ENCODE measurements at places on chromosomes 1 and 21. TPM values are rescaled to one million over a fixed set of nuclear protein-coding genes. Genes with fewer than 3 reads are reported as not detected.
A peak's percentile ranks its signal among the peaks of the same experiment; 100 is the strongest.

TRNP1 gene
- 5.5 TPM for polyA plus RNA-seq

DNA sequence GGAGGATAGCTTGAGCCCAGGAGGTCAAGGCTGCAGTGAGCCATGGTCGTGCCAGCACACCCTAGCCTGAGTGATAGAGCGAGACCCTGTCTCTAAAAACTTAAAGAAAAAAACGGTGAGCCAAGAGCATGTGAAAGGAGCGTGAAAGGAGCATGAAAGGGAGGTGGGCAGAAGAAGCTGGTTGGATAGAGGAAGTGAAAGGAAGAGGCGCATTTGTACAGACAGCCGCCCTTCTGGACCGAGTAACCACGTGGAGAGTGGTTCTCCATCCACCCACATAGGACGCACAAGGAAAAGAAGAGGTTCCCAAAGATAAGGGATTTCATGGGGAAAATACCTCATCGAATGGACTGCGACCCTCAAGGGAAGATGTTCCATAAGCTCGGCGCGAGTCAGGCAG is 60.4 kb upstream of the IFNAR2 start:
- DNase-seq = no peak

GRIK1 gene
- polyA plus RNA-seq = 1.5 TPM

GRCh38 chr1:80218112-80218511 is 1211.6 kb upstream of the ADGRL4 start:
- peak; percentile 29 for DNase-seq

DNA sequence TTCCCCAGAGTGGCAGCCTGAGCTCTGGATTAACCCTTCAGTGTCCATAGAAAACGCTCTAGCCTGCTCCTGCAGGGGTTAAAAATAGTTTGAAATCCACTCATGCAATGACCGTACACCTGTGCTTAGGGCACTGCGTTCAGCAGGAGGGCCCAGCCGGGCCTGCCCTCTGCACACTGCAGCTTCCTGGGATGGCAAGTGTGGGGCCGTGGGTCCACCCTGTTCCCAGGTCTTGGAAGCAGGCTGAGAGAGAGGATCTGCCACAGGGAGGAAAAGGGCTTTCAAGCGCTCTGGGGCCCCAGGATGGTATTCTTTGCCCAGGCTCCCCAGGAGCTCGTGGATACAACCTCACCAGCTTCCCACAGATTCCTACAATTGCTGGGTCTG is 1.5 kb upstream of the S100B start:
- no peak for DNase-seq

TP73 gene
- 1.1 TPM for polyA plus RNA-seq

DNA sequence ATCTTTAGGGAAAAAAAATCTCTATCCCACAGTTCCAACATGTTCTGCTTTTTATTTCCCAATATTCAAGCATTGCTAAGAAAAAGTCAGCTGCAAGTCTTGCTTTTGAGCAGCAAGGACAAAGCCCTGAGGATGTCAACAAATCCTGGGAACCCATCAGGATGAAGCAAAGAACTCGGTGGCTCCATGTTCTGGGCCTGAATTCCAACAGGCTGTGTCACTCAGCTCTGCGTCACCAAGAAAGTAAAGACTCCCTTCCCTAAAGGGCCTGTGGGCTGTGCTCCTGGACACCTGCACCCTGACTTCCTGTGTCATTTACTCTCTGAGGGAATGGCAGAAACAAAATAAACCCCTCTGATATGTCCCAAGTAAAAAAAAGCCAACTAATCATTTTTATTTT is 95.5 kb downstream of the TIAM1 start:
- DNase-seq = no peak

C1orf74 gene
- polyA plus RNA-seq = 3.4 TPM

OPTC gene
- not detected for polyA plus RNA-seq

DNA sequence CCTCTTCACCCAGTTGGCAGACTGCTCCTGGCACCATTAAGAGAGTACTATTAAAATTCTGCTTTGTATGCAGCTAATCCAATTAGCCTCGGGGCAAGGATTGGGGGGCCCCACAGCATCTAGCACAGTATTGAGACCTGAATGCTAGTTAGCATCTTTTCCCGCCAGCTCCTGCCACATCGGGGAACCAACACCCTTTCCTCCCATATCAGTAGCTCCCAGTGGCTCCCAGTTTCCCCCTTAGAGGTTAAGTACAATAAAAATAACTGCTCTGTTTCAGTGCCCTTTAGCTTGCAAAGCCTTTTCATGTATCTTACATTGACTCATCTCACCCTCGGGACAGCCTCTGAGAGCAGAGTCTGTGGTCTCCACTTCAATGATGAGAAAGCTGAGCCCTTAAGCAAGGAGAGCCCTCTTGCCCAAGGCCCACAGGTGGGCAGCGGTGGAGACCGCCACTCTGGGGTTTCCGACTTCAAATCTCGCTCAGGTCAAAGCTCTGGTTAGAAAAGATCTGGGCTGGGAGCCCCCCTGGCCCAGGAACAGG is 4.2 kb upstream of the PMVK start:
- no peak for DNase-seq

DISC1 gene
- polyA plus RNA-seq = 5.5 TPM

DNA sequence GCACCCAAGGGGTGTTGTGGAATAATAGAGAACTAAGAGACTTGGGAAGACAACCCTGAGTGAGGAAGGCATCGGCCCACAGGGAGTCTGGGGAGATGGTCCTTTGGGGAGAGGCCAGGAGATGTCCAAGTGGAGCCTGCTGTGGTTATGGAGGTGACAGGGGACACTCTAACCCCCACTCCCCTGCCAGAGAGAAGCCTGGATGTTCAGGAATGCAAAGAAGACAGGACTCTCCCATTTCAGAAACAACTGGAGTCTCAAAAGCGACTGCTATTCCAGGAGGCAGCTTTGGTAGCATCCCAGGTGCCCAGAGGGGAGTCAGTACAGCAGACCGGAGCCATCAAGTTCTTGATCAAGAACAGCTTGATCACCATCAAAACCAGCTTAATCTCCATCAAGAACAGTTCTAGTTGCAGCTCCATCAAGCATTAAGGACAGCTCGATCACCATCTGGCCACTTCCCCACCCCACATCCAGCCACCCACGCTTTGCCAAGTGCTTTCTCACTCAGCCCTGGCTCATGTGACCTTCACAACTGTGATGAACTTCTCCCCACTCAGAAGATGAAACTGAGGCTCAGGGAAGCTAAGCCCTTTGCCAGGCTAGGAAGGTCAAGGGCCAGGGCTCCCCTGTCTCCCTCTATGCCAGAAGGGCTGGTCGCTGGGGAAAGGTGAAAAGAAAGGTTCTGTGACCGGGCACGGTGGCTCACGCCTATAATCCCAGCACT is 743 bp downstream of the CD52 start:
- no peak for DNase-seq

DNA sequence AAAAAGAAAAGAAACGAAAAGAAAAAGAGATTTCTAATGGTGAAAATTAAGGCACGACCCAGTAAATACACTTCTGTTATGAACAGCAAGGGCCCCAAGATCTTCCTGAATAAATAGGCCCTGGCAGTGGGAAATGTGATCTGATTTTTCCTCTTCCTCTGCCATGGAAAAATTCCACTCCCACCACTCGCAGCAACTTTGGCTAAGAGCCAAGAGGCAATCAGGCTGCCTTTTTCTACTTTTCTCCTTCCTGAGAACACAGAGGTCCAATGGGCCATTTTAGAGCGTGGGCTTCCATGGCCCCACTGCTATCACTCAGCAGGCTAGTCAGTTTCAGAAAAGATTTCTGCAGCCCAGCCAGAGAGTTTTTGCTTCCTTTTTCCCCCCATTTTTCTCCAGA is 33.7 kb upstream of the AK4 start:
- peak; percentile 57 for DNase-seq

- no peak for DNase-seq
Measured at GRCh38 chr1:57632401-57632800, 208.5 kb upstream of the DAB1 start.

CLIC4 gene
- polyA plus RNA-seq = 169 TPM

GRCh38 chr1:52305417-52306226 is 60.4 kb downstream of the CC2D1B start:
- DNase-seq = no peak

DNA sequence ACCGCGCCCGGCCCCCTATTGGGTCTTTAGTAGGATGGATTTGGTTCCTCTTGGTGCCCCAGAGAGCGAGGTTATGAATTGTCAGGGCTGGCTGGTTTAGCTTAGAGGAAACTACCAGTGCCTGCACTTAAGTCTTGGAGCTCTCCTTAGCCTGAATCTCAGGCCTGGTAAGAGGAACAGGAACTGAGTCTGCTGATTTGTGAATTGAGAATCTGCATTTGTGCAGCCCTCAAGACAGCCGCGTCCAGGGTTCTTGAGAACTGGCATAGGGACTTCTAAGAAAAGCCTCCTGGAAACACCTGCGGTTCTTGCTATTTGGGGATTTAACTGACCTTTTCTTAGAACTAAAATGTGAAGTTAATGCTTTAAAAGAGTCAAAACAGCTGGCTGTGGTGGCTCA is 1.7 kb downstream of the NECAP2 start:
- no peak for DNase-seq

S100A9 gene
- polyA plus RNA-seq = 20.4 TPM

CR1L gene
- 2.2 TPM for polyA plus RNA-seq

LINGO4 gene
- polyA plus RNA-seq = not detected

GRCh38 chr1:179550746-179551682 is 24.7 kb downstream of the NPHS2 start:
- no peak for DNase-seq

- no peak for DNase-seq
Measured at GRCh38 chr1:11714831-11715575, 20.9 kb upstream of the AGTRAP start.

GRCh38 chr1:229059671-229060539 is 211.0 kb upstream of the RAB4A start:
- DNase-seq = peak; percentile 28

GRCh38 chr1:100861379-100861778 is 33.3 kb downstream of the EXTL2 start:
- DNase-seq = no peak

DNA sequence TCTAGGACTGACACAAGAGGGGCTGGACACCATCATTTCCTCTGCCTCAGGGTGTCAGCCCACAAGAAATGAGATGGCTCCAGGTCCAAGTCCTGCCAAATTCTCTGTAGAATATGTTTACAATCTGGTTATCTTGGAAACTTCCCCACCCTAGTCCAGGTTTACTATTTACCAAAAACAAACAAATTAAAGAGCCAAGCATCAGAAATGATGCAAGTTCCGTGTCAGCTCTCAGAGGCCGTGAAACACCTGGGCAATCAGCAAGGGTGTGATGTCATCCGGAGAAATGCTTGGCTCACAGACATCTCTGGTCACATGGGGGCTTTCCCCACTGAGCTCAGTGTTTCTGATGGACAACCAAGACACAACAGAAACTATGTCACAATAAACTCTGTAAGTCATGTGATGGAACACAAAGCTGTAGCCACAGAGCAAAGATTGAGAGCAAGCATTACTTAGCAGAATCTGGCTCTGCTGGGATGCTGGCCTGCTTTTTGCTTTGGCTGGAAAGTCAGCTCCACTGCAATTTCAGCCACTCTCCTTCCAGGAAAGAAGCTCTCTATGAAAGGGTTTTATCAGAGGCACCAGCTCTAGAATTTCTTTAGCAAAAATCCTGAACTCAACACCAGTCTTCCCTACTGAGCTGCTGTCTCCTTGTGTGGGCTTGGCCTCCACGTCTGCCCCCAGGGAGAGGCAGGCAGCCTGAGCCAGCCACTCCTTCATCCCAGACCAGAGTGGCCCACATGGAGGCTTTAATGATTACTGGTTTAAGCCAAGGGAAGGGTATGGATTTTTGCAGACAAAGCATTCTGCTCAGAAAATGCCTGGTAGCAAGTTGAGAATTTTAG is 55.9 kb downstream of the NENF start:
- DNase-seq = no peak

DNA sequence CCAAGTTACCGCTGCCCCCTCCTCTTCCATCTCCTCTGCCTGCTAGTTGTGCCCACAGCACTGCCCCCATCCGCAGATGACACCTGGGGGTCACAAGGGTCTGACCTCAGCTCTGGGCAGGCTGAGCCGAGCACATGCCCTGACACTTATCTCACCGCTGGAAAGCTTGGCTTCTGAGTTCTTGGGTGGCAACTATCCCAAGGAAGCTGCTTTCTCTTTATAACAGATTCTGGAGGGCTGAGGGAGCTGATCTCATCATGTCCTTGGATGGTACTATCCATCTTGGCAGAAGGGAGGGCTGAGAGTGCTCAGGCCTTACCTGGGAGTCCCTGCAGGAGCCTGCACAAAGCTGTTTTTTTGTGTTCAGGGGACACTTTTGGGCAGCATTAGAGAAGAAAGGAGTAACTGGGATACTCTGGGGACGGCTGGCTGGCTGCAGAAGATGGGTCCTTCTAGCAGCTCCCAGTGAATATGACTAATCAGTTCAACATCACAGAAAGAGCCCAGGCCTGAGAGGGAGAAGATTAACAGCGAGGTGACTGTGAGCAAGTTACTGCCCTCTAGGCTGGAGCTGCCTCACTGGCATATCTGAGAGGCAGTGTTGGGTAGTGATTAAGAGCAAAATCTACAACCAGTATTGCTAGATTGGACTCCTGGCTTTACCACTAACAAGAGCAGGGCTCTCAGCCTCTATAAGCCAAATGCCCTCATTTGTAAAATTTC is 71.6 kb downstream of the PLXNA2 start:
- DNase-seq = no peak

DNA sequence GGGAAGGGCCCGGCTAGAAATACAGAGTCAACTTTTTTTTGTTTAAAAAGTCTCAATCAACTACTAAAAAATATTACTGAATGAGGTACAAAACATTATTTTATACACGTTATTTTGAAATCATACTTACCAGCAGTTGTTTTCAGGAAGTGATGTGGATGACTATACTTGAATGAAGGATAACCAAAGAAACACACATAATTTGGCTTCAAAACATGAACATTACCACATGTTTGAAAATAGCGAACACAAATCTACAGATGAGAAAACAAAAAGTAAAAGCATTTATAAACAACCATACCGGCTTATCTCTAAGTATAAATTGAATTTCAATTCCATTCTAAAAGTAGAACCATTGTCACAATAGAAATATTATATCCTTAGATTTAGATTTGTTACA is 9.0 kb downstream of the DBT start:
- DNase-seq = no peak

GRCh38 chr1:218600968-218601367 is 255.8 kb downstream of the TGFB2 start:
- DNase-seq = no peak

- DNase-seq = no peak
Measured at GRCh38 chr1:195218428-195219212, 1389.6 kb downstream of the KCNT2 start.

KCNJ6 gene
- polyA plus RNA-seq = 0.27 TPM

CCDC27 gene
- polyA plus RNA-seq = 0.30 TPM

RCOR3 gene
- 91.5 TPM for polyA plus RNA-seq

DNA sequence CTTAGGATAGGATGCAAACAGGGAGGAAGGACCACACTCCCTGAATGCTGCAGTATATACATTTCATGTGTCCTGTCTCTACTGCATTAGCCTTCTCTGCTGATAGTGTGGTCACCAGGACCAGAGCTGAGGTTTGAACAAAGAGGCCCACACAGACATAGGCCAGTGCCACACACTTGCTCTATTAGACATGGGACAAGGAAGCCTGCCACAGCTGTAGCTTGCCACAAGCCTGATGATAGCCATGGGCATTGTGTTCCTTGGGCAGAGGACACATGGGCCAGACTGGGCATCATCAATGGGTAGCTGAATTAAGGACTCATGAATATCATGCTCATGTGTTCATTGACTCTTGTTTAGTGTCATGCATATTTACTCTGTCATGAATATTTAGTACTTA is 10.4 kb downstream of the CAMSAP2 start:
- DNase-seq = no peak

GRCh38 chr21:34035619-34036354 is 37.6 kb upstream of the MRPS6 start:
- DNase-seq = no peak
